ENCODE measurements at places on chromosomes 4 and X.

DNA sequence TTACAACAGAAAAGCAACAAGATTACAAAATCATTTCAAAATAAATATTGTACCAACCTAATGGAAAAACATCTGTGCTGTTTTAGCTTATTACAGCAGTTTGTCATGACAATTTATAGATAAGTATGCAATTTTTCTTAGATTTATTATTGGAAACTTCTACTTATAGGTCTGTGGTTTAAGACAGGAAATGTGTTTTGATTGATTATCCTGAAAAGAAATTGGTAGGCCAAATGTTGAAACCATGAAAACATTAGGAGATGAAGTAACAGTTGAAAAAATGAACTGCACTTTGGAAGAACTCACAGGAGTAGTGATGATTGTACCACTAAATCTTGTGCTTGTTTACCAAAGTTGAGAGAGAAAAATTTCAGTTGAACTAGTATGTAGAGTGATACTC lies 162.2 kb upstream of the GIMD1 start:
- DNase-seq, result no peak

GRCh38 chr4:103996064-103996463 lies 276.3 kb upstream of the TACR3 start:
- no peak for DNase-seq

DNA sequence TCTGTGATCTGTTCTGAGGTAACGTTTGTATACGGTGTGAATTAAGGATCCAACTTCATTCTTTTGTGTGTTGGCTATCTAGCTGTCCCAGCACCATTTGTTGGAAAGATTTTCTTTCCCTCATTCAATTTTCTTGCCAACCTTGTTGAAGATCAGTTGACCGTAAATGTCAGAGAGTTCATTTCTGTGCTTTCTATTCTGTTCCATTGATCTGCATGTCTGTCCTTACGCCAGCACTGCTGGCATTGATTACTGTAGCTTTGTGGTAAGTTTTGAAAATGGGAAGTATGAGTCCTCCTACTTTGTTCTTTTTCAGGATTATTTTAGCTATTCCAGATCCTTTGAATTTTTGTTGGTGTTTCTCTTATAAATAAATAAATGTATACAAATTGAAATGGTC lies 60.8 kb downstream of the MTMR1 start:
- no peak for DNase-seq

DNA sequence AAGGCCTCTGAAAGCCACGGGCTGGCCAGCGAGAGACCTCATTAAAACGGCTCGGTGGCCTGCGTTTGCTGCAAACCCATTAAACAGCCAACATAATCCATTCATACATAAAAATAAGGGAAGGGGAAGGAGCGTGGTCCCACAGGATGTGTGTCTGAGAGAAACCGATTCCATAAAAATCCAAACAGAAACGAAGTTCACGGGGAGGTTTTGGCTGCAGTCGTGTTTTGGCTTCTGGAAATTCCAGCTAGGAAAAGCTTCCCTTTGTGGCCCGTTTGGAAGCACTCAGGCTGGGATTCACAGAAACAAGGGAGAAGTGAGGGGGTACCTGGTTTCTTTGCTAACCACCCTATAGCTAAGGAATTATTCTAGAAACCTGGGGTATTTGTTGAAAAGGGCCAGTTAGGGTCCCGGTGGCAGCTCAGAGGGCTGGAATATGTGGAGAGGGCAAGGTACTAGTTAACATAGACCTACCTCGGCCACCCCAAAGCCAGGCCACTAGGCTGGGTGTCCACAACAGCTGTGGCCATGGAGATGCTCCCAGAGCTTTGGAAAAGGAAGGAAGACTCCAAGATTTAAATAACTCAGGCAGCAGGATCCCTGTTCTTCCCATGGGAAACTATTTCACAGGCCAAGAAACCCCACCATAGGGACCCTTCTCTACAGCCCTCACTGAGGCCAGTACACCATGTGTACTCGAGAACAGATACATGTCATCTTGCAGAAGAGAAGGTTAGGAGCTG lies 166.8 kb downstream of the BCOR start:
- no peak for DNase-seq

GRCh38 chr4:42470023-42470422 lies 72.7 kb downstream of the SHISA3 start:
- DNase-seq, result no peak

DNA sequence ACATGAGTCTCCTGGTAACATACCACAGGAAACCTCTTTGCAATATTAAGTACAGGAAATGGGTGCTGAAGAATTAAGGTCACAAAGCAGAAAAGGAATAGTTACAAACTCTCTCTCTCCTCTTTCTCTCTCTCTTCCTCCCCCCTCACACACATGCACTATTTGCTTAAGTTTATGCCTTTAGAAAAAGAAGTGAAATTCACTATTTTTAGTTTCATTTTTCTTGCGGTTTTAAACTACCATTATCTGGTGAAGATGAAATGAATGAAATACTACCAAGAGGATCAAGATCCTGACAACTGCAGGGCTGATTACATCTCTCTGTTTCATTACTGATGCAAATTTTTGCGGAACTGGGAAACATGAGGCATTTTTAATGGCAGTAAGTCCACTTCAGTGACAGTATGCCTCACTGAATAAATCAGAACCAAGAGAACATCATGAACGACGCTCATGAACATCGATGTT lies 64.3 kb upstream of the FTHL17 start:
- no peak for DNase-seq

- DNase-seq, result no peak
These were observed 100.2 kb upstream of the MSX1 start for GRCh38 chr4:4759232-4759631.

GRCh38 chr4:170398218-170398617 lies 308.5 kb upstream of the AADAT start:
- DNase-seq, result no peak

GRCh38 chrX:18294893-18295292 lies 59.6 kb downstream of the SCML2 start:
- DNase-seq, result no peak

GRCh38 chr4:128458816-128459215 lies 171.2 kb upstream of the PGRMC2 start:
- no peak for DNase-seq

- no peak for DNase-seq
These were observed 324.3 kb downstream of the GPAT3 start for GRCh38 chr4:83860200-83860599.

DNA sequence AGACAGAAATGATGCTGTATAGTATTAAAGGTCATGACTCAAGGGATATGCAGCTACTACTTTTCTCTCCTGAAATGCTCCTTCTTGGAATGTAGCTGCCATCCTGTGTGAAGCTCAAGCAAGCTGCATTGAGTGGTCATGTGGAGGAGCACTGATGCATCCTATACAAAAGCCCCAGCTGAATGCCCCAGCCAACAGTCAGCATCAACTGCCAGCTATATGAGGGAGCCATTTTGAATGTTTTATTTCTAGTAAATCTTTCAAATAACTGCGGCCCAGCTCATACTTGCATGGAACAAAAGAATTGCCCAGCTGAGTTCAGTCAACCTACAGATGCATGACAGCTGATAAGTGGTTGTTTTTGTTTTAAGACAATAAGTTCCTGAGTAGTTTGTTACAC lies 165.0 kb upstream of the GEMIN8 start:
- no peak for DNase-seq

GRCh38 chrX:130179579-130180215 lies 7.9 kb downstream of the RAB33A start:
- peak; percentile 76 for DNase-seq

- DNase-seq, result no peak
These were observed 19.4 kb downstream of the TAPT1 start for GRCh38 chr4:16206848-16207247.

- DNase-seq, result no peak
These were observed 30.2 kb upstream of the ELF2 start for GRCh38 chr4:139207247-139207646.

DNA sequence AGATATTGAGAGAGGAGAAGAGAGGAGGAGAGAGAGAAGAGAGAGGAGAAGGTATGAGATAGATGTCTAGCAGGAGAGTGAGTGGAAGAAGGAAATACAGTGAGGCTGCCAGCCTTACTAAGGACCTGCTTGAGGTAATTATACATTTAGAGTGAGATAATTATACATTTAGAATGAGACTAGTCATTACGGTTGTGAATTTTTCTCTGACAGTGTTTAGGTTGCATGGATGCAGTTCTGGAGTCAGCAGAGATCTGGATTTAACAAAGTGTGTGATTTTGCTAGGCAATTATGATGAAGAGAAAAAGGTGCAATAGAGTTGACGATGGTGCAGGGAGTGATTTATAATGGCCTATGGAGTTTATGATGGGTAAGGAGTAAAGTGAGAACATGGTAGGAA lies 187.1 kb upstream of the ARX start:
- no peak for DNase-seq

DNA sequence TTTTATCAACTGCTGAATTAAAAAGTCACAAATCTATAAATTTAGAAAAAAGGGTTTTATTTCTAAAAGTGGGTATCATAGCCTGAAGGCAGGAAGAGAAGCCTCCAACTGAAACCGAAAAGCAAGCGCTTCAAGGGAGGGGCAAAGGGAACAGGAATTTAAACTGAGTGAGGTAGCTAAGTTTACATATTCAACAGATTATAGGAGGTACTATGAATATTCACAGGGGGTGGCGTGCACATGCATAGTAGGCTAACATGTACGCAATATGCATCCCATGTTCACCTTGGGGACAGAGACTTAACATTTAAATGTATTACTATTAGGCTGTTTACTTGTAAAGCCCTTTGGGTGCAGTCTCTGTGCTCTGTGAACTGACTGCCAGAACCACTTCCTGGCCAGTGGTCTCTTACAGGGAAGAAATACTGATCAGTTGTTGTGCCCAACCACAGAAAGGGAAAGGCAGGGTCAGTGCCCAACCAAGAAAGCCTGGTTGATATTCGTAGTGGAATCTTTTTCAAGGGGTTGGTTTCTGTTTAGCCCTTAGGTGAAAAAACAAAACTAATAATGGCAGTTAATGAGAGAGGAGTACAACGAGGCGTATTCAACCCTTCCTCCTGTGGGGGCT lies 168.7 kb upstream of the GALNTL6 start:
- DNase-seq, result no peak

DNA sequence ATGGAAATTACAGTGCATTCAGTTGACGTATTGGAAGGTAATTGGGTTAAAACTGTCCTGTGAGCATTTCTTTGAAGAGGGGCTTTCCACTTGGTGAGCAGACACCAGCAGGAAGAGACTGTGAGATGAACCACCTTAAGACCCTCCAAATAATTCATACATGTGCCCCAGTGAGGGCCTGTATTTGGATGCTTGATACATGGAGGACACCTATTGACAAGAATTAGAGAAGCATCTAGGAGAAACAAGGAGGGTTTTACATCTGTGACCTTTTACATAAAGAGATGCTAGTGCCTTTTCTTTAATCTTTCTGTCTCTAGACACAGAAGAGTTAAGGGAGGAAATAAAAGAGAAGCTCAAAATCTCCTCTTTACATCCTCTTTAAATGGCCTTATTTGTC lies 1115.3 kb upstream of the IGFBP7 start:
- no peak for DNase-seq

DNA sequence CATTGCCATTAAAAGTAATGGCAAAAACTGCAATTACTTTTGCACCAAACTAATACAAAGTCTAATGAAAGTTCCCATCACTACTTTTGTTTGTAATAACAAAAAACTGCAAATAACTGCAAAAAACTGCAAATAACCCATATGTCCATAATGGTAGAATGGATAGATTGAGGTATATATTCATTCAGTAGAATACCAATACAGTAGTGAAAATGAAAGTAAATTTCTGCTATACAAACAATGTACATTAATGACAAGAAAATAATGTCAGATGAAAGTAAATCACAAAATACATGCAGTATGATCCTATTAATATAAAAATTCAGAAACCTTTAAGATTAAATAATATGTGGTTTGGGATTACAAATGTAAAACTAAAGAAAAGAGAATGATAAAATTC lies 41.3 kb upstream of the CEP135 start:
- DNase-seq, result no peak

DNA sequence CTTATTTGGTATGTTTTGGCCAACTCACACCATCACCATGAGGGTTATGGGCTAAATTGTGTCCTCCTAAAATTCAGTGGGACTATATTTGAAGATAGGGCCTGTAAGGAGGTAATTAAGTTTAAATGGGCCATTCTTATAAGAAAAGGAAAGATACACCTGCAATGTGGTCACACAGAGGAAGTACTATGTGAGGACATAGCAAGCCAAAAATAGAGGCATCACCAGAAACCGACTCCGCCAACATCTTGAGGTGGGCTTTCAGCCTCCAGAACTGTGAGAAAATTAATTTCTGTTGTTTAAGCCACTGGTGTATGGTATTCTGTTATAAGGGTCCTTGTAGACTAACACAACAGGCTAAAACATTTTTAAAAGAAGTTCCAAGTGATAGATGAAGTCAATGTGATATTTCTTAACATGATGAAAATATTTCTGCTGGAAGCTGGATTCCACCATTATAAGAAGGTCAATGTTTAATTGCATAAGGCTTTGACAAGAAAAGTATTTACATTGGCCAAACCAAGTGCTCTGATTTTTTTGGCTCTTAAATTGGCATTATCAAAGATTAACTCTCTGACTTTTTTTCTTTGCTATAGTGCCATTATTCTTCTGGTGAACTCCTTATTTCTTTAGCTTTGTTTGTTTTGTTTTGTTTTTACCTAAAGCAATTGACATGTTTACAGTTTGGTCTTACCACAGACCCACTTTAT lies 540.9 kb downstream of the PPARGC1A start:
- DNase-seq, result no peak

- DNase-seq, result no peak
These were observed 50.4 kb upstream of the IL13RA2 start for GRCh38 chrX:115067812-115068211.

DNA sequence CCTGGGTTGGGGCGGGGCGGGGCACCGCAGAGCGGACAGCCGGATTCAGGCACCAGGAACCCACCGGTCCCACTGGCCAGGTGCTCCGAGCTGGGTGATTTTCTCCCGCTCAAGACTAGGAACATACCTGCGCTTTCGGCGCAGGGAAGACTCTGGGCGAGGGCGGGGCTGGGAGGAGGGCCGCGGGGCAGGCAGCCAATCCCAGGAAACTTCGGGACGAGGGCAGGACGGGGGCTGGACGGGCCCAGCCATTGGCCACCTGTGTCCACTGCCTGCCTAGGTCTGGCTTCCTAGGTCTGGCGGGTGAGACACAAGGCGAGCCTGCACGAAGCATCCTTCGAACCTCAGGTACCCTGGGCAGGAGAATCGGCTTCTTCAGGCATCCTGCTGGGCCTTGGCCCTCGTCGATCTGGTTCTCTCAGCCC lies 274 bp upstream of the ERVMER34-1 start:
- peak; percentile 82 for DNase-seq
